ENCODE measurements at places on chromosomes 6 and 20.

DNA sequence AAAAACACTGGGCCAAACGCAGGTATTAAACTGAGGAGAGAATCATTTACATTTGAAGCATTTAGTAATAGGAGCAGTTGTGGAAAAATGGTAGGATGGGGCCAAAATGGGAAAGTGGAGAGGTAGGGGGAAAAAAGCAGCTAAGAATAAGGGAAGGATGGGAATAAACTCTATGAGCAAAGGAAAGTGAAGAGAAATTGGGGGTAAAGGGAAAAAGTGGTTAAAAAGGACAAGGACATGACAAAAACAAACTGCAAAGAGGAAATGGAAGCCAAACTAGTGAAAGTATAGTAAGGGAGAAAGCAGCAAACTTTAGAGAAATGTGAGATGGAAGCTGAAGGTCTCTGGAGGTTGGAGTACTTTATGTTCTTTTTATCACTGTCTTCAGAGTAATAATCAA, 6.2 kb upstream of the ZSCAN16 start:
- no peak for DNase-seq

DNA sequence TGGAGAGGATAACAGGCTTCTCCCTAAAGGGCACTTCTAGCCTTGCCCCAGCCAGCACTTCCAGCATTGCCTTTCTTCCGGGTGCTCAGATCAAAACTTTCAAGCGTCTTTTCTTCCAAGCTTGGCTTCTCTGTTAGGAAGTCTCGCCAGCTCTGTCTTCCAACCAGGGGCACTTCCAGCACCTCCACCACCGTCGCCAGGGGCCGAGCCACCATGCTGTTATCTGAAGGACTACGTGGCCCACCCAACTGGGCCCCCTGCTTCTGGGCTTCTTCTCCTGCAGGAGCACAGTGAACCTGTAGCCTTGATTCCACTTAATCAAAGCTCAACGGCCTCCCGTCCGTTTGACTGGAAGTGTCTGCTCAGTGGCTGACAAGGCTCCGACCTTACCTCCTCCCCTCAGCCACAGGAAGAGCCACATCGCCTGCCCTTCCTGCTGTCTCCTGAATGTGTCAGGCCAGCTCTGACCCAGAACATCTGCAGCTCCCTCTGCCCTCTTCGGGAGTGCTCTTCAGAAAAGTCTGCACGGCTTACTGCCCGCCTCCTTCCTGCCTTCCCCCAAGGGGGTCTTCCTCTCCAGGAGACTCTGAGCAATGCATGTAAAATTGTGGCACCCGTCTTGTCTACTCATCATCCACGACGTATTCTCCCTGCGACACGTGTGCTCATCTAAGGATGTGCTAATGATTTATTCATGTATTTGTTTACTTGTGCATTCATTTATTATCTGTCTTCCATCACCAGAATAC, 527.0 kb downstream of the CDH26 start:
- no peak for DNase-seq

DNA sequence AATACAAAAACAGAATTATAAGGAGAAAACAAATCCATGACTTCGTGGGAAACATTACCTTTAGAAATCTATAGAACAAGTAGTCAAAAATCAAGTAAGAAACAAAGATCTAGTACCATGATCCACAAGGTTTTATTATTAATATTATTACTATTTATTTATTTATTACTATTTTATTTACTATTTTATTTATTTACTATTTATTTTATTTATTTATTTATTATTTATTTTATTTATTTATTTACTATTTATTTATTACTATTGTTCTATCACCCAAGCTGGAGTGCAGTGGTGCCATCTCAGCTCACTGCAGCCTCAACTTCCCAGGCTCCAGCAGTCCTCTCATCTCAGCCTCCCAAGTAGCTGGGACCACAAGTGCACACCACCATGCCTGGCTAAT, 13.5 kb upstream of the ELMO2 start:
- no peak for DNase-seq

GRCh38 chr6:135604035-135604860, 106.7 kb upstream of the AHI1 start:
- no peak for DNase-seq

GRCh38 chr20:47727909-47728361, 57.3 kb downstream of the SULF2 start:
- DNase-seq: no peak

GRCh38 chr6:119348096-119348747, 1.3 kb downstream of the MAN1A1 start:
- peak; percentile 3 for DNase-seq

DNA sequence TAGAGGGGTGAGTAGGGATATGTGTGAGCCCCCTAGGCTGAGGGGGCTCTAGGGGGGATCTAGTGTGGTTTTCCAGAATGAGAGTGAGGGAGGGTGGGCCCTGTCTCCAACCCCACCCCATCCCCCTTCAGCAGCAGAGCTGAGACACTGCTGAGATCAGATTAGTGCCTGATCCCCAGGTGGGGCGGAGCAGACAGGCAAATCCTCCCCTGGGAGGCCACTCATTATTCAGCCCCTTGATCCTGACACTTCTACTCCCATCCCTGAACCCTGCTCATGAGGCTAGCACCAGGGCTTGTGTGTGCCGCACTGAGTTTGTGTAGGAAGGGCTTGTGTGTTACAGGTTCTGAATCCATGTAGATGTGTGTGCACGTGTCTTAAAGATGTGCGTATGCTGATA, 42.5 kb downstream of the SPDEF start:
- no peak for DNase-seq

DNA sequence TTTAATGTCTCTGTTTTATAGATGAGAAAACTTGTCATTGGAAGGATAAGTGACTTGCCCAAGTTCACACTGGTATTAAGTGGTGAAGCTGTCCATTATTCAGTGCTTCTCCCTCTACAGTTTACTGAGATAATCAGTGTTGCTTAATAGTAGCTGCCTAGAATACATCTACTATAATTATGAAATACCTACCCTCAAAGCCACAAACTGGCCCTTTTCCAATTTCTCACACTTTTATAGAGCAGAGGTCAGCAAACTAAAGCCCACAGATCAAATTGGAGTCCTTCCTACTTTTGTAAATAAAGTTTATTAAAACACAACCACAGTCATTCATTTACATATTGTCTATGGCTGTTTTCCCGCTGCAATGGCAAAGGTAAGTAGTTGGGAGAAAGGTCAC, 73.5 kb downstream of the EYS start:
- no peak for DNase-seq

- no peak for DNase-seq
Observed at GRCh38 chr20:5510446-5510845, 193.7 kb upstream of the PROKR2 start.

DNA sequence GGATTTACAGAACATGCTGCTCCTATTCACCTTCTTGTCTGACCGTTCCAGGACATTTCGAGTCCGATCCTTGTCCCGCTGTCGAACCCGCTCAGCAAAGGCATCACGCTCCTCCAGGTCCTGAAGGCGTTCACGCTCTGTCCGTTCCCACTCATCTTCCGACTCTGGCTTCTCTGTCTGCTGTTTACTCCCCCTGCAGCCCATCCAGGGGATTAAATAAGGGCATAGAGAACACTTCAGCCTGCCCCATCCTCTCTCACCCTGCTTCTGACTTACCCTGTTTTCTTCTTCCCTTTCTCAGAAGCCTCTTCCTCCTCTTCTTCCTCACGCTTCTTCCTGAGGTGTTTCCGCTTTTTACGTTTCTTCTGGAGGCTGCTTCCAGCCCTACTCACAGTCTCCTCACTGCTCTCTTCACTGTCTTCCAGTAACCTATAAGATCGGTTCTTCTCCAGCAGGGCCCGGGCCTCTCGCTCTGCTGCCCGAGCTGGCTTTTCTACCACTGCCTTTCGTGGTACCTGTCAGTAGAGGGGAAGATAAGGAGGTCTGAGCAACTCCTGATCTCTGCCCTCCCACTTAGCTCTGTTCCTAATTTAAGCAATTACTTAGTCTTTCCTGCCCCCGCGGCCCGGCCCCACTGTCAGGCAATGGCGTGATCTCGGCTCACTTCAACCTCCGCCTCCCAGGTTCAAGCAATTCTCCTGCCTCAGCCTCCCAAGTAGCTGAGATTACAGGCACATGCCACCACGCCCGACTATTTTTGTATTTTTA, 1.9 kb downstream of the DHX16 start:
- no peak for DNase-seq

DNA sequence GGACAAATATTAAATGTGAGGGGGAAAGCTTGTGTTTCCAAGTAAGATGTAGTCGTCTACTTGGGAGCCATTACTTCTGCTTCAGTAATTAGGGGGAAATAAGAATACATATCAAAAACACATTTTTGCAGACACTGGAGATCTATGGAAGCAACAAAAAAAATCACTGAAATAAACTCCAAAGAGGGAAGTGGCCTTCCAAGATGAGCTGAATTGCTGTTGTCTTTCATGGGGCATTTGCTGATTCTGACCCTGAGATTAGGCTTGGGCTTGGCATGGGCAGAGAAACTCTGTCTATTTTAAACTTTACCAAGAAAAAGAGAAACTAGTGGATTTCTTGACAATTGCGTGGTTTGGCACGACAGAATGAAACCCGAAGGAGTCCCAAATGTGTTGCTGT, 120.1 kb downstream of the MAP3K5 start:
- no peak for DNase-seq
